IPS DF 19.7 (cell line): ENCODE measurements at places on chromosomes 2 and 18.

- DNase-seq: no peak
Measured at GRCh38 chr2:7994397-7994951, 687.4 kb upstream of the ID2 start.

- DNase-seq: no peak
Measured at GRCh38 chr2:174499371-174499770, 12.5 kb upstream of the GPR155 start.

DNA sequence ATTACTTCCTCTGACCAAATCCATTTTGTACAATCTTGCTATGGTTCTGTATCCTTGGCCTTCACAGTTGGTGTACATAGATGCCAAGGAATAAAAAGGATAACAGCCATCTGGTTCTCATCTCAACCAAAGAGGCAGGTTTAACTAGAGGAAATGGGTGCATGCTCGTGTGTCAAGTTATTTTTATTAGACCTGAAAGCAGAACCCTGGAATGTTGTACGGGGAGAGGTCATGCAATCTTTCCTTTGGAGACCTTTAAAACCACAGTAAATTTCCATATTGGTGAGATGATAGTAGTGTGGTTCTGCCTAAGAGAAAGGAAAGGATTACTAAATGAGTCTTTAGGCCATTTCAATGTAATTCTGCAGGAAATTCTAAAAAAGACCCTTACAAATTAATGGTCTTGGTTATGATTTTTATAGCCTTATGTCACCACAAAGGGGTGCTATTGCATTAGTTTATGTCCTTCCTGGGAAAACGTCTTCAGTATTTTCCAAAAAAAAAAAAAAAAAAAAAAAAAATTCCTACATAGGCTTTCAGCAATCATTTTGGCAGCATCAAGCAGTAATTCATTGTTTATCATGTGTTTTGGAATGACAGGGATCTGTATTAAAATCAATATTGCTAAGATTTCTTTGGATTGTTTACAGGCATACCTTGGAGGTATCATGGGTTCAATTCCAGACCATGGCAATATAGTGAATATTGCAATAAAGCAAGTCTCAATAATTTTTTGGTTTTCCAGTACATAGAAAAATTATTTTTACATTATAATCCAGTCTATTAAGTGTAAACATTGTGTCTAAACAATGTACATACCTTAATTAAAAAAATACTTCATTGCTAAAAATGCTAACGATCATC is 270.8 kb downstream of the NYAP2 start:
- no peak for DNase-seq

- DNase-seq: no peak
Measured at GRCh38 chr18:9569178-9569577, 45.2 kb downstream of the PPP4R1 start.

DNA sequence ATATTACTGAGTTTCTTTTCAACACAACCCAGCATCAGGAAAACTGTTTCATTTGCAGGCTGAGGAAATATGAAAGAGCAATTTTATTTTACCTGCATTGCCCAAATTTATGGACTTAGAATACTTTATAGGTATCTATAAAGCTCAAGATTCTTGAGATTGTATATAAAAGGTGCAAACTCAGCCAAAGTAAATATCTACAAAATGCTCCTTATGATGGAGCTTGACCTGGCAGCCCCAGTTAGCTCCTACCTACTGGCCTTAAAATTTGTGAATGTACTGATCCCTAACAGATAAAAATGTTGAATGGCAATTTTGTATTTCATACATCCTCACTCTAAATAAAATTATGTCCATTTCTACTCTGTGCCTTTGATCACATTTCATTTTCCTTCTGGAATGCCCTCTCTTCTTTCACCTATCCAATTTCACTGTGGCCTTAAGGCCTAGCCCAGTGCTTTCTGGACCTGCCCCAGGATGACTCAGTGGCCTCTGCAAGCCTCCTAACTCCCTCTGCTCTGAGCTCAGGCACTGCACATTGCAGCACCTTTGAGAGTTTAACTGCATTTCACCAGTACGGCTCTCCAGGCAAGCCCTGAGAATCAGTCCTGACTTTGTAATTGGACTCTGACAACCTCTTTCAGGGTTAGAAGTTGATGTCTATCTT is 125.9 kb downstream of the ANTXR1 start:
- DNase-seq: no peak

DNA sequence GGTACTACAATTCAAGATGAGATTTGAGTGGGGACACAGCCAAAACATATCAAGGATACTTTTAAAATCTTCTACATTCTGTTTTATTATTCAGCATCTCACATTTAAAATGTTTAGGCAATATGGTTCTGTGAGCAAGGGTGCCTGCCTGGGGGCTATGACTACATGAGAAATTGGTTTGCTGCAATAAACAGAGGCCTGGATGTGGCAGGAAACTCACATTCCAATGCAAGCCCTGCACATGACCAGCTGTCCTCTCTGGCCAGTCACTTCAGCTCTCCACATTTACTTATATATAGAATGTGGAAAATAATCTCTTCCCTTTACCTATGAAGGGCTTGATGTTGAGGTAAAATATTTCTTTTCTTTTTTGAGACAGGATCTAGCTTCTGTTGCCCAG is 193.4 kb downstream of the LRRTM1 start:
- no peak for DNase-seq

GRCh38 chr2:199452991-199453379 is 4.8 kb downstream of the SATB2 start:
- DNase-seq: no peak

GRCh38 chr18:354471-354870 is 86.6 kb upstream of the THOC1 start:
- no peak for DNase-seq

DNA sequence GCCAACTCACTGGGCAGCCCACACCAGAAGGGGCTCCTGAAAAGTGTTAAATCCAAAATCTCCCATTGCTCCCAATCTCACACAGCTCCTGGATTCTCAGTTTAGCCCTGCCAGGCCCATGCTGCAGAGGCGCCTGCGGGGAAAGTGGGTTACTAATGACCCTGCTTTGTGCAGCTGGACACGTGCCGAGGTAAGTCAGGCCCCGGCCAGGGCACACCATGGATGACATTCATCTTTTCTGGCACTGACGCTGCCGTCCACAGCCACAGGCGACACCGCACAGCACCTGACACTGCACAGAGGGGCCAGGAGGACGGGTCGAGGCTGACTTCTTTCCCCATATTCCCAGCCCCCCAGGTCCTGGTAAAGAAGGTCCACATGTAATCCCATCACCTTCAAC is 193.5 kb downstream of the EIPR1 start:
- no peak for DNase-seq

DNA sequence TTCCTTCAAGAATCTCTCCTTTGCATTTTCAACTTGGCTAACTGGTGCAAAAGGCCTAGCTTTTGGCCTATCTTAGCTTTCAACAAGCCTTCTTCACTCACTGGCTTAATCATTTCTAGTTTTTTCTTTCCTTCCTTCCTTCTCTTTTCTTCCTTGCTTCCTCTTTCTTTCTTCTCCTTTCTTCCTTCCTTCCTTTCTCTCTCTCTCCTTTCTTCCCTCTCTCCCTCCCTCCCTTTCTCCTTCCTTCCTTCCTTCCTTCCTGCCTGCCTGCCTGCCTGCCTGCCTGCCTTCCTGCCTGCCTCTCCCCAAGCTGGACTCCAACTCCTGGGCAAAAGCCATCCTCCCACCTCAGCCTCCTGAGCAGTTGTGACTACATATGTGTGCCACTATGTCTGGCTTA is 176.2 kb upstream of the APCDD1 start:
- no peak for DNase-seq

DNA sequence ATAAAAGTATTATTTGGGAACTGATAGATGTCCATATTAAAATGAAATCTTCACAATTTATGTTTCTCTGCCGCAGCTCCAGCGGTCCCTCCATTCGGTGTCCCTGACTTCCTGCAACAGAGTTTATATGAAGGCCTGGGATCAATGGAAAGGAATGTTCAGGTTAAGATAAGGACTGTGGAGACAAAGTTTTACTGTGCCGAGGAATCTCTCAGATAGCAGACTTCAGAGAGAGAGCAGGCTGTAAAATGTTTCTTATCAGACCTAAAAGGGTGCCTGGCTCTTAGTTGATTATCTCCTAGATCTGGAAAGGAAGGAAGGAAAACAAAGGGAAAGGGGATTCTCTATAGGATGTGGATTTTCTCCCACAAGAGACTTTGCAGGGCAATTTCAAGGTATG is 193.7 kb upstream of the PIEZO2 start:
- DNase-seq: no peak

- DNase-seq: no peak
Measured at GRCh38 chr2:70596739-70597138, 43.1 kb upstream of the TGFA start.

- DNase-seq: no peak
Measured at GRCh38 chr2:200617156-200618053, 31.6 kb downstream of the AOX1 start.

GRCh38 chr2:79585701-79586433 is 73.0 kb downstream of the CTNNA2 start:
- no peak for DNase-seq

DNA sequence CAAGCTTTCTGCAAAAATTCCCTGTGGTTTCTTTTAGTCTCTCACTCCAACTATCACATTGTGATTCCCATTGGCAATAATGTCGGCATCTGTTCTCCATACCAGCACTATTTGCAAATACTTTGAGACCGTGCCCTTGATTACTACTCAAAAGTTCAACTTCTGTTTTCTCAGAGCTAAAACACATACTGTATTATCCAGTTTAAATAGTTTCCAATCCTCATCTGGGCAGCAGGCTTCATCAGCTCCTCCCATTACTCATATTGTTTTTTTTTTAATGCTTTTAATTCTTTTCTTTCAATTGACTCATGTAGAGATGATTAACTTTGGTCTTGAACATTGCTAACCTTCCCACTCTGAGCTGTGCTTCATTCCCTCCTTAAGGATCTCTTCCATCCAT is 135.8 kb downstream of the METTL8 start:
- DNase-seq: no peak
